Neural progenitor cell (in vitro differentiated cells): ENCODE measurements at places on chromosomes 5 and 9. TPM values are rescaled to one million over a fixed set of nuclear protein-coding genes. Genes with fewer than 3 reads are reported as not detected.

DNA sequence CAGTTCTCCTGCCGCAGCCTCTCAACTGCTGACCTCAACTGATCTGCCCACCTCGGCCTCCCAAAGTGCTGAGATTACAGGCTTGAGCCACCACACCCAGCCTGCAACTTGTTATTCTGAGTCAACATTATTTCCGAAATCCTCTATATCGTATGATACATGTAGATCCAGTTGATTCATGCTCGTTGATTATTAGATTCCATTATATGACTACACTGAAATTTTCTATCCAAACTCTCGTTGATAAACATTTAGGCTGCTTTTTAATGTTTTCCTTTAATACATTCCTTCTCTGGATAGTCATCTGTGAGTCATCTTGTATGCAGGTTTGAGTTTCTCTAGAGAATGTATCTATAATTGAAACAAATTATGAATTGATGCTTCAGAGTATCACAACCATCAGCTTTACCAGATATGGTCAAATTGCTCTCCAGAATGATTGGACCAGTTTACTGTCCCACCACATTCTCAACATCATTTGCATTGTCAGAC is 4.1 kb downstream of the CDK7 start:
- H3K36me3 ChIP-seq, result peaks cover 6% of the 10 kb centered on the region
- peaks cover 9% of the 10 kb centered on the region for H3K4me1 ChIP-seq
- no peaks in the 10 kb centered on the region for H3K27me3 ChIP-seq
- H3K27ac ChIP-seq, result no peak overlapping the region
- H3K4me3 ChIP-seq, result no peak overlapping the region

GRCh38 chr9:97627624-97628023 is 5.5 kb downstream of the TSTD2 start:
- H3K4me1 ChIP-seq, result peaks cover 17% of the 10 kb centered on the region
- H3K27me3 ChIP-seq, result no peaks in the 10 kb centered on the region
- H3K36me3 ChIP-seq, result peaks cover 22% of the 10 kb centered on the region
- DNase-seq, result no peak
- no peak overlapping the region for H3K4me3 ChIP-seq
- no peak overlapping the region for H3K27ac ChIP-seq

Gene HK3
- not detected in 2 replicates for total RNA-seq

GRCh38 chr9:98538626-98539031 is 170.1 kb downstream of the GABBR2 start:
- H3K27me3 ChIP-seq, result no peaks in the 10 kb centered on the region
- DNase-seq, result no peak
- H3K4me1 ChIP-seq, result no peaks in the 10 kb centered on the region
- H3K4me3 ChIP-seq, result no peak overlapping the region
- no peak overlapping the region for H3K27ac ChIP-seq

- no peaks in the 10 kb centered on the region for H3K4me1 ChIP-seq
- H3K27ac ChIP-seq, result no peak overlapping the region
- peak; percentile 36 for DNase-seq
Measured at GRCh38 chr9:31140316-31140715, 1244.1 kb upstream of the ACO1 start.

- H3K27ac ChIP-seq, result no peak overlapping the region
- H3K36me3 ChIP-seq, result no peaks in the 10 kb centered on the region
- no peak overlapping the region for H3K4me3 ChIP-seq
- H3K4me1 ChIP-seq, result no peaks in the 10 kb centered on the region
Measured at GRCh38 chr9:15372455-15372854, 50.2 kb upstream of the SNAPC3 start.

Gene DDX31
- 22.9 and 25.7 TPM in 2 replicates for total RNA-seq

GRCh38 chr9:27634879-27635278 is 61.6 kb upstream of the C9orf72 start:
- no peak overlapping the region for H3K4me3 ChIP-seq
- DNase-seq, result no peak
- H3K4me1 ChIP-seq, result no peaks in the 10 kb centered on the region
- no peaks in the 10 kb centered on the region for H3K36me3 ChIP-seq
- no peak overlapping the region for H3K27ac ChIP-seq

GRCh38 chr9:130036099-130036498 is 6.9 kb downstream of the FNBP1 start:
- peaks cover under 1% of the 10 kb centered on the region for H3K4me1 ChIP-seq
- H3K36me3 ChIP-seq, result no peaks in the 10 kb centered on the region
- no peak for DNase-seq
- no peak overlapping the region for H3K27ac ChIP-seq
- no peak overlapping the region for H3K4me3 ChIP-seq

Gene FAM221B
- total RNA-seq, result not detected in 2 replicates

Gene VPS13A
- 39.9 and 66.8 TPM in 2 replicates for total RNA-seq

DNA sequence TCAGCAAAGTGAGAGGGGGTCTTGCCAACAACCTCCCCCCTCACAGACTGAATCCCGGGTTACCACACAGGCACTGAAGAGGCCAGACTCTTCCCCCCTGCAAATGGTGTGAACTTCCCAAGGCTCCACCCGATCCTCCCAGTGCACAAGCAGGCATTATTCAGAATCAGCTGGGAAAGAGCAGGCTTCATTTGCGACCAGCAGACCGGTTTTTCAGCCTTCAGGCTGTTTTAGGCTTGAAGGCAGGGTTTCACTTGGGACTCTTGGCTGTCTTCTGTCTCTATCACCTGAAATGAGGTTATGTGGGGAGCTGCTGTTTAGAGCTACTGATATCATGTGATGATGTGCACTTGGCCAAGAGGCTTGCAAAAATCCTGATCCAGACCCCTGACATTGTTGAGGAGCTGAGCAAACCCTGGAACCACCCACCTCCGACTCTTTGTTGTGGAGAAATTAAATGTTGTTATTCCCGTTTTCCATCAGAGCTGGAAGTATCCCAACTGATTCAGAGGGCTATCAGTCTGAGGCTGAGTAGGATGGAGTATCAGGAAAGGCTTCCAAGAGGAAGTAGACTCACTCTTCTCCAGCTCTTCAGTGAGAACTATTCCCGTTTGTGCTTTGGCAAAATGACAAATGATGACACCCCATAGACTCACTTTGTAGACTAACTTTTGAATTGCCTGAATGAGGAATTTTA is 63.3 kb upstream of the ZFR start:
- no peak overlapping the region for H3K4me3 ChIP-seq
- H3K36me3 ChIP-seq, result no peaks in the 10 kb centered on the region
- no peaks in the 10 kb centered on the region for H3K27me3 ChIP-seq
- H3K27ac ChIP-seq, result no peak overlapping the region
- peaks cover 30% of the 10 kb centered on the region for H3K4me1 ChIP-seq

Gene APBA1
- total RNA-seq, result 2.1 and 3.4 TPM in 2 replicates

GRCh38 chr5:81948349-81948748 is 23.5 kb upstream of the ATG10 start:
- no peak overlapping the region for H3K27ac ChIP-seq
- DNase-seq, result no peak
- no peaks in the 10 kb centered on the region for H3K27me3 ChIP-seq
- H3K4me3 ChIP-seq, result no peak overlapping the region
- H3K4me1 ChIP-seq, result no peaks in the 10 kb centered on the region

DNA sequence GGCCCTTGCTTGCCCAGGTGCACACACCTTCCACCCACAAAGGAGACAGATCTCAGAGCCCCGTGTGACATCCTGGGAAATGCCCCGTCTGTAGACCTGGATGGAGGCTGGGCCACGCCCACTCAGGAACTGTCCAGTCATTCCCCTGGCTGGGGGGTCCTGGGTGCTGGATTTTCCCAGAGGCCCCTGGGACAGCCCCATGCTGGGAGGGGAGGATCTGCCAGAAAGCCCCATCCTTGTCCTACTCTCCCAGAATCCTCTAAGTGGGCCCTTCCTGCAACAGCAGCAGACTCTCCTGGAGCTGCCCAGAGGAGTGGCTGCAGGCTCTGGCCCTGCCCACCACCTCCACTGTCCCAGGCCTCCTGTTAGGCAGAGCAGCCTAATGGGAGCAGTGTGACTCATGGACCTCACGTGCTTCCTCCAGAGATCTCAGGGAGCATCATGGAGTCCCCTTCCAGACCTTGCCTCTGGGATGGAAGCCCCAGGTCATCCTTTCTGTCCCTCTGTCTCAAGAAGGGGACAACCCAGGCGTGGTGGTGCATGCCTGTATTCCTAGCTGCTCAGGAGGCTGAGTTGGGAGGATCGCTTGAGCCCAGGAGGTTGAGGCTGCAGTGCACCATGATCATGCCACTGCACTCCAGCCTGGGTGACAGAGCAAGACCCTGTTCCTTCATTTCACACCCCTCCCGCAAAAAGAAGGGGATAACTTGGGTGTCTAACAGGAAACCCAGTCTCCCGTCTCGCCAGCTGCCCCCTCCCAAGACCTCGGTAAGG is 51.7 kb downstream of the JADE2 start:
- H3K4me1 ChIP-seq, result no peaks in the 10 kb centered on the region
- no peak overlapping the region for H3K27ac ChIP-seq
- H3K27me3 ChIP-seq, result no peaks in the 10 kb centered on the region

DNA sequence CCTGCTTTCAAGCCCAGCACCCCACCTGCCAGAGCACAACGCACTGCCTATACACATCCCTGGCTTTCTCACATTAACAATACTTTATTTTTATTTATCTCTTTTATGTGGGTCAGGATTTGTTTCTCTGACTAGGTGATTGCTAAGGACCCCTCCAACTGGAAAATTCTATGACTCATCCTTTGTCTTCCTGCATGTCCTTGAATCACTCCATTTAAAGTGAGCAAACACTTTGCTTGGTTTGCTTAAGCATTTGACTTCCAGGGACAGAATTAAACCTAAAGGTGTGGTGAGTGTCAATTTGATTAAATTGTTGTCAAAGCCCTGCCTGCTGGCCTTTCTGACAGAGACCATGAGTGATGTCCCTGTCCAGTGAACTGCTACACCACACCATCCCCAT is 536.5 kb upstream of the BRINP1 start:
- no peaks in the 10 kb centered on the region for H3K36me3 ChIP-seq
- H3K27ac ChIP-seq, result no peak overlapping the region
- H3K4me1 ChIP-seq, result no peaks in the 10 kb centered on the region

DNA sequence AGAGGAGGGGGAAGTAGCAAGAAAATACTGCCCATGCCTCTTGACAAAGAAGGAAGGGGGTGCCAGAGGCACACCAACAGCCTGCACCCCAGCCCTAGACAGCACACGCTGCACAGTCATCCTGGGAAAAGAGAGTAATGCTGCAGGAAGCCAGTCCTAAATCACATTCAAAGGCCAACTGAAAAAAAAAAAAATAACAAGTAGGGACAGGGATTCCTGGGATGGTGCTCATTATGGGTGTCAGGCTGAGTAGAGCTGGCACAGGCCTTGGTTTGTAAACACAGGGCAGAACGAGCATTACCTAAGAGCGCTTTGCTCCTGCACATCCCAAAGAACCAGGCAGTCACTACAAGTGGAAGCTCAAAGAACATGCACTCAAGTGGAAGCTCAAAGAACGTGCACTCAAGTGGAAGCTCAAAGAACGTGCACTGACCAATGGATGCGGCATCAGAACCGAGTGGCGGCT is 7.8 kb downstream of the RAPGEF1 start:
- H3K36me3 ChIP-seq, result no peaks in the 10 kb centered on the region
- H3K4me1 ChIP-seq, result peaks cover 12% of the 10 kb centered on the region
- no peak overlapping the region for H3K4me3 ChIP-seq
- no peak overlapping the region for H3K27ac ChIP-seq

GRCh38 chr5:125261505-125262250 is 515.2 kb upstream of the ZNF608 start:
- no peaks in the 10 kb centered on the region for H3K27me3 ChIP-seq
- no peaks in the 10 kb centered on the region for H3K36me3 ChIP-seq
- H3K4me3 ChIP-seq, result no peak overlapping the region
- H3K4me1 ChIP-seq, result peaks cover 7% of the 10 kb centered on the region
- no peak overlapping the region for H3K27ac ChIP-seq

DNA sequence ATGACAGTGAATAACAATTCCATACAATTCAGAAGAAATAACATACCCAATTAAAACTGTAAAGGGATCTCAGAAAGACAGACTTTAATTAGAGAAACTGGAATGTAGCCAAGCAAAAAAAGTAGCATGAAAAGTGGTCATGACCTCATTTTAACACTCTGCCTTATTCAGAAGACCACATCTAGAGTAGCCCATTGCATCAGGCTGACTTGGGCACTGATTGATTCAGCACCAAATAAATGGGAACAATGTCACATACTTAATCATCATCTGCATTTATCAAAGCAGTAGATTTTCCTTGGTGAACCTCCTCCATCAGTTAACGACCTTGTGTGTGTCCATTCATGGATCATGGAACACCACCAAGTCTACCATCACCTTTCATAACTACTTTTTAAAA is 992.1 kb downstream of the NR2F1-AS1 start:
- peaks cover 18% of the 10 kb centered on the region for H3K4me1 ChIP-seq
- DNase-seq, result no peak
- no peaks in the 10 kb centered on the region for H3K27me3 ChIP-seq
- H3K36me3 ChIP-seq, result no peaks in the 10 kb centered on the region
- no peak overlapping the region for H3K4me3 ChIP-seq

- no peaks in the 10 kb centered on the region for H3K27me3 ChIP-seq
- no peak overlapping the region for H3K4me3 ChIP-seq
- no peak for DNase-seq
Measured at GRCh38 chr9:75181750-75182149, 93.4 kb downstream of the OSTF1 start.

DNA sequence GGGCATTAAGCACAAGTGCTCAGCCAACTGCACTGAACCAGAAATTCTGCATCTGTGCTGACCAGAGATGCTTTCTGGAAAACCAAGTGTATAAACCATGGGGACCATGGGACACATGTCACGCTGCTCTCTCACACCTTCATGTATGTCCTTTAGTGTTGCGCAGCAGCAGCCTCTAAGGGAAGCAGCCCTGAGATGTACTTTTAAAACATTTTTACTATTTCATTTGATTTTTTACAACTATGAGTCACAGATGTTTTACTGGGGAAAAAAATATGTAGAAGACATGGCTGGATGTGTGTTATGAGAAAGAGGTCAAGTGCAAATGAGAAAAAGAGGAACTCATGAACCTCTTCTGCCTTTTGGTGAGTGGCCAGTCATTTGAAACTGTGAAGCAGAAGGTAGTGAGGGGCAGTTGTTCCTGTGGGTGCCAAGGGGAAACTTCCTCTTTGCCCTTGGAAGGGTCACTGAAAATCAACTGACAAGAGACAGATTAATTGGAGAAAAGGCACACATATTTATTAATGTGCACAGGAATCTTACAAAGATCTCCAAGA is 31.4 kb upstream of the SYK start:
- no peak overlapping the region for H3K4me3 ChIP-seq
- no peak for DNase-seq
- H3K27ac ChIP-seq, result no peak overlapping the region
- H3K4me1 ChIP-seq, result no peaks in the 10 kb centered on the region
- peaks cover 6% of the 10 kb centered on the region for H3K36me3 ChIP-seq

DNA sequence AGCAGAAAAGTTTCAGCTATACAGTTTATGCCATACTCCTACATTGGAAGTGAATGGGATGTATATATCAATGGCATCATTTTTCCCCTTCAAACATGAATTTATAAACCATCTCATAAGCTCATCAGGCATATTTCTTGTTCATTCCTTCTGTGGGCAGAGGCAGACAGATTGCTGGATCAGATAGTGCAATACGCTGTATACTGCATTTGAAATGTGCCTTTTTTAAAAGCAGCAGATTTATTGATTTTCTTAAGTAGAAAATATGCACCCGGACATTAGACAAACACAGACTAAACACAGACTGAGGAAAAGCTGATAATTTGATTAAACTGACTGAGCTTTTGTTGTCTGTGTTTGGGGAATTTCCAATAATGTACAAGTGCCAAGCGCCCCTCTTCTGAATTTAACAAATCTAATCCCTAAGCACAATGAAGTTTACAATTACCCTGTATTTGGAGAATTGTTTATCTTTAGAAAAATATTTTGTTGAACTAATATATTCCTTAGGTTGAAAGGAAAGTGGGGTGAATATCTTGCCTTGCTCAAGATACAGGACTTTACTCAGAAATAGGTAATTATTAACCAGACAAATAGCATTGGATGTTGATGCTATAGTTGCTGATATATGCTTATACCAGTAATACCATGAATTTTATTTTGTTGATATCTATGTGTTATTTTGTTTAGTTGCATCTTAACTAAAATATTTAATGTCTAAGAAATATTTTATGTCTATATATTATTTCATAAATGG is 566.6 kb upstream of the MEF2C start:
- peaks cover 16% of the 10 kb centered on the region for H3K4me1 ChIP-seq
- no peak for DNase-seq
- H3K4me3 ChIP-seq, result no peak overlapping the region
- H3K36me3 ChIP-seq, result no peaks in the 10 kb centered on the region
- H3K27ac ChIP-seq, result no peak overlapping the region
